ENCODE measurements at places on chromosomes 13 and 19.
A peak's percentile ranks its signal among the peaks of the same experiment; 100 is the strongest.

DNA sequence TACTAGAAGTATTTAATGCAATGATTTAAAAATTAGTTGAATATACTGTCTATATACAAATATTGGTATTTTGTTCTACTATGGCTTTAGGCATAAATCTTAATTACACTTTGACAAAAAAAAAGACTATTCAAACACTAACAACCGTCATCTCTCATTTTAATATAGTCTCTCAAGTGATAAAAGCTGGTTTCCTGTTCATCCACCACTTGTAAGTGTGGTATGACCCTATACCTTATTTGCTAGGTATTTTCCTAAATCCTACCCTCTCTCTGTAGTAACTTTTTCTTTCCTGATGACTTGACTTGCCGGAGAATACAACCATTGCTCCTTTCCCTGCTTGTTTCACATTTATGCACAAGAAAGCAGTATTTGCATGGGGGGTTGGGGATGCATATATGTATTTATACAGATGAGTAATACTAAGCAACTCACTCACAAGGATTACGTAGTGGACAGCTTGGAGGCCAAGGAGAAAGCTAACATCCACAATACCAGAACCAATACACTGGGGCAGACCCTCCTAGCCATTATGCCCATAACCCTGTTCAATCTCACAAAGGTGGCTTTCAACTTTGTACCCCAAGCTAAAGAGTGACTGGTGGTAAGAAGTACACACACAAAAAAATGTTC lies 12.7 kb upstream of the EFNB2 start:
- no peak for DNase-seq

GRCh38 chr19:45879055-45879454 lies 6.9 kb downstream of the IRF2BP1 start:
- DNase-seq, result no peak

- DNase-seq, result no peak
Measured at GRCh38 chr13:112875627-112876026, 93.4 kb upstream of the MCF2L start.

- no peak for DNase-seq
Measured at GRCh38 chr19:4199699-4200293, 17.3 kb downstream of the ANKRD24 start.

DNA sequence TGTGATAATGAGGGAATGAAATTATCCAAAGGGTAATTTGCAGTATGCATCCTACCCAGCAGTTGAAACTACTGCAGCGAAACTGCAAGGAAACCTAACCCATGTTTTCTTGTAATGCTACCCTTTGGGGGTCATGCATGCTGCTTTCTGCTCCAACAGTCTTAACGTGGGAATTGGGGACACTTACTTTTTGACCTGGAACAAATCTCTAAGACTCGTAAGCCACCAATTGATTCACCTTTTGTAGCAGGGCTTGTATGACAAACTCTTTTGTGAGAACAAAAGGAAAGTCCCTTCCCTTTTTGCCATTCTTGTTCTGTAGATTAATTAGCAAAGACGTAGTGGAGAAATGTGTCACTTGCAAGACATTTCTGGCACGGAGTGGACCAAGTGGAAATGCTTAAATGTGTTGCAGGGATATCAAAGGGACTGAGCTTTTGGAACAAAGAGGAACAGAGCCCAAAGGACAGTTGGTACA lies 27.4 kb downstream of the LRCH1 start:
- DNase-seq, result no peak

DNA sequence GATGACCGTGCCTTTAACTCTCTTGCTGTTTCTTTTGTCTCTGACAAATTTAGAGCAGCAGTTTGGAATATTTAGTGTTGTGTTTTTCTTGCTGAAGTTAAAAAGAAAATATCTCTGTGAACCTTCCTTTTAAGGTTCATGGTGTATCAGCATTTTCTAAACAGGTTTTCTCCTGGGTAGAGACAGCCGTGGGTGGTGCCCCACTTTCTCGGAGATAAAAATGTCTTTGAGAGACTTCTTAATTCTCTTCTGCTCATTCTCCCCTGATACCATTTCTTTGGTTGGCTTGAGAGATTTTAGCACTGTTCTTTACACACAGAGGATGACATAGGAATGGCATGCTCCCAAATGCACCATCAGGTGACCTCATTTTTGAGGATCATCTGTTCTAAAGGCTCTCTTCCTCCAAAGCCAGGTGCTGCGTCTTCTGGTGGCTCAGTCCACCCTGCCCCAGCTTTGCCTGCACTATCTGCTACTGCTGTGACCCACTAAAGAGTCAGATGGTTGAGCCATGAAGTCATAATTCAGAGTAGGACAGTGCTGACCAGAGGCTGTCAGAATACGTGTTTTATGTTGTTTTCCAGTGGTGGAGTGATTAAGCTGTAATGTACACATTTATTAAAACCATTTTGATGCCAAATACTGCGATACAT lies 90.3 kb upstream of the SLC10A2 start:
- no peak for DNase-seq

DNA sequence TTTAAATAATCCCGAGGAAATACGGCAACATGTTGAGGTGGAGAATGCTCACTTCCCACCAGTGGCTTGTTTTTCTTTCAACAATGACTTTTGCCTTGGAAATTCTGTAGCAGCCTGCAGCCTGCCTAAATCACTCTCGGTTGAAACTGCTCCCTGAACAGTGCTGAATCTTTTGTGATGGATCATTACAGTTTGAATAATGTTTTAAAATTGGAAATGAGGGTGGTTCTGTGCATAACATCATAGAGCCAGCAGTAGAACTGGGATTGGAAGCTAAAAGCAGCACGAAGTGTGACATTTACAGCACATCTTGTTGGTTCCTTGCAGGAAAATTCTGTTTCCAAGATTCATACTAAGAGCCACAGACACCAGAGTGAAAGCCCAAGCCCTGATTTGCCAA lies 74.1 kb upstream of the GPR12 start:
- no peak for DNase-seq

DNA sequence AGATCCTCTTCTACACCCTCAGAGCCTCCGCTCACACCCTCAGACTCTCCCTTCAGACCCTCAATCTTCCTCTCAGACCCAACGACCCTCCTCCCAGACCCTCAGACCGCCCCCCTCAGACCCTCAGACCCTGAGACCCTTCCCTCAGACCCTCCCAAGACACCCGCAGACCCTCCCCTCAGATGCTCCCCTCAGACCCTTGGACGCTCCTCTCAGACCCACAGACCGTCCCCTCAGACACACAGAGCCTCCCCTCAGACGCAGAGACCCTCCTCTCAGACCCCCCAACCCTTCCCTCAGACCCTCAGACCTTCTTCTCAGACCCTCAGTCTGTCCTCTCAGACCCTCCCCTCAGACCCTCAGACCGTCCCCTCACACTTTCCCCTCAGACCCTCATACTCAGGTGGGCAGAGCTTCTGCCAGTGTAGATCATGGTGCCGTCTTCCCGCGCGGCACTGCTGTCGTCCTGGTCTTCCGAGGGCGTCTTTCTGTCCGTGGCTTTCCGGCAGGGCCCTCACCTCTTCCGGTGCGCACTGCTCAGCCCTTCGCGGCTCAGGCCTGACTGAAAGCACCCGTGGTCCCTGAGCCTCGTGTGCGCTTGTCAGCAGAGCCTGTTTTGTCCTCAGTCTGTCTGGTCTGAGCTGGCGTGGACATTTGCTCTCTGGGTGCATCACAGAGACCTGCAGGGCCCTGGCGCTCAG lies 18.9 kb upstream of the TFDP1 start:
- no peak for DNase-seq

- DNase-seq, result no peak
Measured at GRCh38 chr19:32041681-32042292, 303.6 kb upstream of the ZNF507 start.

DNA sequence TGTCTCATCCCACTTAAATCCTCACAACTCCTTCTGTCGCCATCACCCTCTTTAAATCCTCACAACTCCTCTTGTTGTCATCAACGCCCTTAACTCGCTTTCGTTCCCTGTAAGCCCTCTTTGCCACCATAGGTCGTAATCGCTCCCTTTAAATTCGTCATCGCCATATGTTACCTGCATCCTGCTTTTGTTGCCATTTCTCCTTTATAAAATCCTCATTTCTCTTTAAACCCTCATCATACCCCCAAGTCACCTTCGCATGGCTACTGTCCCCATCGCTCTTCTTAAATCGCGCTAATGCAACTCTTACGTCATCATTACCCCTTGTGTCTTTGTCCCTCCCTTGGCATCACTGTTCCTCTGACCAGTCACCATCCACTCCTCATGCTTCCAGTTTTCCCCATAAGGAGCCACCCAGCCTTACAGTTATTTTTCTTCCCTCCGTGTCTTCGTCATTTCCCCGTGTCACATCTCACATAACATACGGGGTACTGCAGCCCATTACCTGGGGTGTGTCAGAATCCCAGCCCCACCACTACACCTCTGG lies 539 bp downstream of the PLD3 start:
- DNase-seq, result no peak

DNA sequence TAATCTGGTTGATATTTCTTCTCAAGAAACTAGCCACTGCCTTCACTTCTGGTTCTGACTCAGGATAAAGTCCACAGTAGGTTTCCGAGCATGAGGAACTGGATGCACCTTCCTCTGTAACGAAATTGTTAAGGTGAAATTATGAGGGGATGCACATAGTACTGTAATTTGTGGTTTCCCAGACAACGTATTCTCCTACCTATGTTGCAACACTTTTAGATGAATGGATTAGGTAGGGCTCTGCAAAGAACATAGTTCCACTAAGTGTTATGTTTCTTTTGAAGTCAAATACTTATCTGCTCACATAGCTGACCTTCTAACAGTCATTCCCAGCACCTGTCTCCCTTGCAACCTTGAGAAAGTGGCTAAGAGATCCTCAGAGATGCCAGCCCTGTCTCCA lies 5.7 kb upstream of the ZC3H13 start:
- no peak for DNase-seq

GRCh38 chr13:19519049-19519448 lies 42.3 kb downstream of the TPTE2 start:
- no peak for DNase-seq

DNA sequence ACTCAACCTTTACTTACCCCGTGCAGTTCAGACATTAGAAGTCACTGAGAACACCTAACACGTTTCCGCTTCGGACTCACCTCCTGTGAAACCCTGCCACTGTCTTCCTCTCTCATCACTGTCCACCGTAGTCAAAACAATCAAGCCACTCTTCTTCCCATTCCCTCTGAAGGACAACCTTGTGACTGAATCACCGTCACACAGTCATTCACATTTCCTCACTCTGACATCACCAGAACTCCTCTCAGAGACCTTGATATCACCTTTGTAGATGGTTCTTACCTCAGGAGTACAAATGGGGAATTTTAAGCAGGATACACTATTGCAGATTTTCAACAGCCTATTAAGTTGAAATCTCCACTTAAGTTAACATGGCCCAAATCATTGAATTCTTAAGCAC lies 1.3 kb upstream of the KBTBD6 start:
- no peak for DNase-seq

GRCh38 chr13:36431204-36432105 lies 840 bp upstream of the CCNA1 start:
- DNase-seq, result no peak

DNA sequence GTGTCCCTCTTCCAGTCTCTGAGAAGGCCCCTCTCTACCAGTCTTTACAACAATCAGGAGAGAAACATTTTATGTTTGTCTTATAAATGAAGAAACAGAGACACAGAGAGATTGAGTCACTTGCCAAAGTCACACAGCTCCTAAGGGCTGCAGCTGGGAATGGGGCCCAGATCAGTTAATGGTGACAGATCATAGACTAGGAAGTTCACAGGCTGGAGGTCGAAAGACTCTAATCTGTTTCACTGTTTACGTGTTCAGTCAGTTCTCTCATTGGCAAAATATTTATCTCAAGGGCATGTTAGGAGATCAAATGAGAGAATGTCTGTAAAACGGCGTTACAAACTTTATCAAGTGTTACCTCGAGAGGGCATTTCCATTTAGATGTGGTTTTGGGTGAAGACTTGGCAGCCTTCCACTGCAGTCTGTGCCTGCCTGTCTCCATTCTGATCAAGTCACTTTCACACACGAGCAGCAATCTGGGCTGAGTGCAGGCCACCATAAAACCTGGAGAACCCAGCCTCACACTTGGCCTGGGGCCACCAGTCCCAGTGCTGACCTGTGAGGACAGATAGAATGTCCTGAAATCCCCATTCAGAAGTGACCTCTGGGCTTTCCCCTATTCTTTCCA lies 65.1 kb downstream of the SIAH3 start:
- DNase-seq, result no peak

GRCh38 chr13:93244141-93244917 lies 17.7 kb downstream of the GPC6 start:
- peak; percentile 67 for DNase-seq

- DNase-seq, result no peak
Measured at GRCh38 chr19:39150235-39150634, 24.6 kb downstream of the PAK4 start.

- DNase-seq, result no peak
Measured at GRCh38 chr13:98947925-98948324, 29.9 kb downstream of the DOCK9 start.

- DNase-seq, result no peak
Measured at GRCh38 chr13:72290962-72291681, 424.1 kb upstream of the DACH1 start.

DNA sequence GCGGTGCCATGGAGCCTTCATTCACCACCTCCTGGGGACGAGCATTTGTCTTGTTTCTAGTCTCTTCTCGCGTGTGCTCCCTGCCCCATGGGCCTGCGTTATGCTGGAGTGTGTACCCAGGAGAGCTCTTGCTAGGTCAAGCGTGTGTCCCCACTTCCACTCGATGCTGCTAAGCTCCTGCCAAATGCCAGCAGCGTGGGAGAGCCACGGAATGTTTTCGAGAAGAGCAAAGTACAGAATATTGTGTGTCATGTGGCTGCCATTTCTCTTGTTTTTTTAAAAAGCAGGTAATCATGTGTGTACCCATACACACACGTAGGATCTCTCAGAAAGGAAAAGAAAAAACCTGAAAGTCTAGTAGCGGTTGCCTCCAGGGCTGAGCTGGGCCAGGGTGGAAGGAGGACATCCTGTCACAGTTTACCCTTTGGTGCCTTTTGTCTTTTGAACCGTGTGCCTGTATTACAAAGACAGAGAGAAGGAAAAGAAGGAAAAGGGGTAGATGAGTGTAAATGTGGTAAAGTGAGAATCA lies 28.6 kb downstream of the PAK4 start:
- DNase-seq, result no peak

GRCh38 chr19:18160971-18161635 lies 8.1 kb downstream of the PIK3R2 start:
- peak; percentile 58 for DNase-seq

DNA sequence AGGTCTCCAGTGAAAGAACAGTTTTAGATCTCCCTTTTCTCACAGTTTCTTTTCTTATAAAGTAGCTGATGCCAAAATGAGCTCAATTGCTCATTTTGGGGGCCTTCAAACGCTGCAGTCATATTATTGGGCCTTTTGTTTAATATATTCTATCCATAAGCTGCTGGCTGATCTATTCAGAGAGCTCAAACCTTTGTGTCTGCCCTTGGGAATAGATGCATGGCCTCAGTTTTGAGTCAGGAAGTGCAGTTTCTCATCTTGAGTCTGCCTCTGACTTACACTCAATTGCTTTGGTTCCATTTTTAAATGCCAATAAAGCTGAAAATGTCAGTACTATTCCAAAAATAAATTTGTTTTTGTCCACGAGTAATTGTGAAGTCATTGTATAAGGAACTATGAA lies 468.9 kb downstream of the KLF12 start:
- no peak for DNase-seq

Measured in tibial artery (tissue), 4 donors.